ENCODE measurements at places on chromosomes 5 and 9.

DNA sequence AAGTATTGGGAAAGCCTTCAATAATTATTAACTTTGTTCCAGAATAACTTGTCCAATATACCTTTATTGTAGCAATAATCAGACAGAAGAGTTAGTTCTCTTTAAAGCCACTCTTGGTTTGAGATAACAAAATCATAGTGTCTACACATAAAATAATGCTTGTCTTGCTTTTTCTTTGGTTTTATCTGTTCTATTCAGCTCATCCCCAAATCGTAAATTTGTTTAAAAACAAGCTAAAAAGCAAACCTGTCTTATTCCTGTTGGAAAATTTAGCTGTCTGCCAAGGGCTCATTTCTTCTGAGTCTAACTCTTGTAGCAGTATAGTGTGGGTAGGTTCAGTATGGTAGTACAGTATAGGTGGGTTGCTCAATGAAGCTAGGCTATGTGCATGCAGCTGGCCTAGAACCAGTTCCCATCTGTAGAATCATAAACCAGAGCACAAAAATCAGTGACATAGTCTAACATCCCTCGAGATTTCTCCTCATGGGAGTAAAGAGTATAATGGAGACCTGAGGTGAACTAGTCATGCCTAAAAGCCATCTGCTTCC lies 17.9 kb upstream of the APBA1 start:
- DNase-seq, result no peak

DNA sequence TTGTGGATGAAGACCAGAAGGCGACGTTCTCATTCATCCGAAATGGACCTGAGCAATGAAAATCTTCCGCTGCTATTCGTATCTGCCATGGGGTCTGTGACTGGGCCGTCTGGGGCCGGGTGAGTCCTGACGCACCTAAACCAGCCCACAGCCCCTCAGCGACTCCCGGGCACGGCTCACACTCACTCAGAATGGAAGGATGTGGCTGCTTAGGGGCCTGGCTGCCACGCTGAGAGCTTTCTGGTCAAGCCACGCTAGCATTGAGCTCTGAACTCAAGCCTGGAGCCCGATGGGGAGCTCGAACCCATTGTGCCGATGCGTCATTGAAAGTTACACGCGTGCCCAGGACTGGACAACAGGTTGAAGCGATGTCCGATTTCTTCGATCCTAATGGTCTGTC lies 97.8 kb downstream of the MRPL36 start:
- no peak for DNase-seq

DNA sequence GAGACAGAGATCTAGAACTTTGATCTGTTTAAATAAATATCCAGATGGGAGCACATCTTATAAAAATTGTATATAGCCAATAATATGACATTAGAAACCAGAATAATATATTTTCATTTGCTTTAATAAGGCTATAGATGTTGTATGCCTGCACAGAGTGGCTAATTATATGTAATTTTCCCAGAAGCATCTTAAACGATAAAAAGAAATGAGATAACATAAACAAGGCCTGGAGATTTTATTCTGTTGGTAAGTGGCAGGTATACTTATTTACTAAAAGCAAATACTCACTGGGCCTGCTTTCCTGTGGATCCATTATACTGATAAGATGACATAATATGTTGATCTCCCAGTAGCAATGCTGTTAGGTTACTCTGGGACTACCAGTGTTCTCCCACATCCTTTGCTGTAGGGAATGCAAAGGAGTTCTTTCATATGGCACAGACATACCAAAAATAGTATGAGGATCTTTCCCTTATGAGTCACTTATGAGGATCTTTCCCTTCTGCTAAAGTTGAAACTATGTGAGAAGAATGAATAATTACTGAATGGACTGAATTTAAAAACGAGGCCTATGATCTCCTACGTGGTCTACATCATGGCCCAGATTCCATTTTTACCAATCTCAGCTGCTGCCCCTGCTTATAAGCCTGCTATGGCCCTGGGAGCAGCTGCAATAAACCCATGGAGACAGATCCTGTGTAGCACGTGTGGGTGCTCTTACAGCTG lies 112.1 kb downstream of the NUDT12 start:
- DNase-seq, result peak; percentile 7

- no peak for DNase-seq
These were observed 4.6 kb downstream of the DCANP1 start for GRCh38 chr5:135442431-135443160.

GRCh38 chr5:149811453-149811852 lies 81.3 kb downstream of the PPARGC1B start:
- no peak for DNase-seq

DNA sequence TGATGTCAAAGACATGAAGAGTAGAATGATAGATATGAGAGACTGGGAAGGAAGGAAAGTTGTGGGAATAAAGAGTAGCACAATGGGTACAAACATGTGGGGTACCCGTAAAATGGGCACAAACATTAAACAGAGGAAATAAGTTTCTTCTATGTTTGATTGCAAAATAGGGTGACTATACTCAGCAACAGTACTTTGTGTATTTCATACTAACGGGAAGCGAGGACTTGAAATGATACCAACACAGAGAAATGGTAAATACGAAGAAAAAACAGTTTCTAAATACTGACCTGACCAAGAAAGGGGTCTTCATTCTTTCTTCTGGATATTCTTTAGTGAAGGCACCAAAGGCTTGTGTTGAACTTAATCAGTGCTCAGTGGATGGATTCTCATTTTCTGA lies 31.1 kb downstream of the ATP6V0E1 start:
- no peak for DNase-seq

- no peak for DNase-seq
These were observed 16.4 kb upstream of the SMIM15 start for GRCh38 chr5:61178702-61179101.

GRCh38 chr5:14760548-14761002 lies 96.1 kb downstream of the OTULIN start:
- DNase-seq, result no peak

- DNase-seq, result no peak
These were observed 246.8 kb downstream of the IZUMO3 start for GRCh38 chr9:24298912-24299311.

- DNase-seq, result no peak
These were observed 17.7 kb downstream of the ISOC1 start for GRCh38 chr5:129112295-129112694.

- DNase-seq, result no peak
These were observed 15.5 kb downstream of the SURF6 start for GRCh38 chr9:133320421-133320881.

GRCh38 chr5:496028-496427 lies 28.2 kb downstream of the SLC9A3 start:
- no peak for DNase-seq

GRCh38 chr5:67014957-67015400 lies 181.6 kb downstream of the CD180 start:
- DNase-seq, result no peak

DNA sequence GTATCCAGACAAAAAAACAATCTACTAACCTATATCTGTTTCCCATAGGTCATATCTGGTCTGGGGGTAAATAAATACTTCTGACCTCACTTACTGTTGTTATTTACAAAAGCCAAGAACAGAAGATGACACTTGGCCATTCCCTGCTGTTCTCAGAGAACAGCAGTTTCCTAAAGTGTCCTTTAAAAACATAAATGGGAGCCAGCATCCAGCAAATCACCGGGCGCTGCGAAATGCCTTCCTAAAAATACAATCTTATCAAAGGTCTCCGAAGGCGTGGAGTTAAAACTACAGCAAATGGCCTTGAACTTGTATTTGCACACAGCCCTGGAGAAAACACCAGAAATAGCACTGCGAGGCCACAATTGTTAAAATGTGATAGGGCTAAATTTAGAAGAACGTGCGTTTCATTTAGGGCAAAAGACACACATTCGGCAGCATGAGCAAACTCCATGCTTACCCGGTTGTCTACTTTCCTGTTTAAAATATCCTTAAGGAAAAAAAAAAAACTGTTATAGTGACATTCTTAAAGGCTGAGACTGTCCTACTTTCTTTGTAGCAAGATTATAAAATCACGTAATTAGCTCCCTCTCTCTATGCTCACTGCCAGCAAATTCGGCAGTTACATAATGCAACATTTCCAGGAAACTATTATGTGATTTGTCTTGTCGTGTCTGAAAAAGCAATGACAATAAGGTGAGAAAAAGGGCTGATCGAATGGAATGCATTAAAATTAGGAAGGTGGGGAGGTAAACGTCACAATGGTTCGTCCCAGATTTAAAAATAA lies 1.5 kb downstream of the NFIL3 start:
- DNase-seq, result no peak

- DNase-seq, result no peak
These were observed 119.6 kb upstream of the IL12B start for GRCh38 chr5:159449925-159450324.

DNA sequence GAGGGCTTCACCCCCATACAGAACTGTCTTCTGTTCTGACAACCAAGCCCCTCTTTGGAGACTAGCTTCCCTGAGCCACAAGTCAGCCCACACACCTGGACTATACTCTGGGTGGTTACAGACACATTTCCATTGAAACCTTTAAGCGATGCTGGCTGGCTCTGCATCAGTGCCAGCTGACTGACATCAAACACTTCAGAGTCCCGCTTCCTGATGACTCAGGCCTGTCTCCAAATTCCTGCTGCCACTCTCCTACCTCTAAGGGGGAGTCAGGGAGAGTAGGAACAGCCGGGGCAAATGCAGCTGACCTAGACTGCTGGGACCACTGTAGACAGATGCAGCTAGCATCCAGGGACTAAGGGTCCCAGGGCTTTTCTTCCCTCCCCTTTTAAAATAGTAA lies 59.4 kb downstream of the SIL1 start:
- DNase-seq, result peak; percentile 52

- DNase-seq, result peak; percentile 9
These were observed 93.3 kb downstream of the KIAA0825 start for GRCh38 chr5:94524841-94525697.

GRCh38 chr5:93092349-93093105 lies 488.5 kb downstream of the NR2F1-AS1 start:
- DNase-seq, result no peak

- DNase-seq, result peak; percentile 10
These were observed 292.5 kb downstream of the PARP8 start for GRCh38 chr5:50958852-50959457.

DNA sequence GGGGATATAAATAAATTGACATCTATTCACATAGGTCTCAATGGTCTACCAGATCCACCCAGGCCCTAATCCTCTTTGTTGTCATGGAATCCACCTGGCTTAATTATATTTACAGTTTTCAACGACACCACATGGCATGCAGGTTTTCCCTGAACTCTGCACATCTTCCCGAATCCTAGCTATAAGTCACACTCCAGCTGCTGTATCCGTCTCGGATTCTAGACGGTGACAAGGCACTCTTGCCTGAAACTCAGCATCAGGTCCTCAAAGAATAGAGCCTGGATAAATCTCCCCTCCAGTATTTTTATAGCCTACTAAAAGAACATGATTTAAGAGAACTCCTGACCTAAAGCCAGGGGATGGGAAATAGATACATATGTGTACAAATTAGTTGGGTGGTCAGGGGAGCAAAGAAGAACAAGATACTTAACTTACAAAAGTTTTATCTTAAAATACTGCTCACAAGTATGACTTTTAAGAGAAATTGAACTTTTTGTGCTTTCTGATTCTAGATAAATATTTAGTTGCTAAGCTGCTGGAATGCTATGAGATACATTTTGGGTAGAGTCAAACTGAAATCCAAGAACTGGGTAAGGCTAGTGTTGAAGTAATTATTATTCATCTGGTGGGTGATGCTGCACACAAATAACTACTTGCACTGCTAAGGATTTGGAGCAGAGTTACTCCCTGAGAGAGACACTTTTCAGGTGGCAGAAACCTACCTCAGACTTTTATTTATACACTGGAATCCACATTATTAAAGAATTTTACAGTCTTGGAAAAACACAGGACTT lies 187.3 kb downstream of the EFNA5 start:
- DNase-seq, result no peak

DNA sequence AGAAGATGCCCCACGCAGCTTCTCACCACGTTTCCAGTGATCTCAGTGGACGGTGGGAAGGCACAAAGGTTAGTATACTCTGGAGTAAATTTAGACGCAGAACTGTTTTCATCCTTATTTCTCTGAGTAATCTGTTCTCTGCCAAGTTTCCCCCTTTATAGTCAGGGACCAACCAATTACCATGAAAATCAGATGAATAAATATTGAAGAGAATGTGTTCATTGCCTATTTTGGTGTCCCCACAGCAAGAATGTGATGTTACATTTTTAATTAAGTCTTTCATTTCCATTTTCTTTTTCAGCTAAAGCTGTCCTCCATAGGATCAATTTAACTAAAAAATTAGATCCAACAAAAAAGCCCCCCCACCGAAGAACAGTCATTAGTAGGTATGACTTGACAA lies 41.4 kb downstream of the S1PR3 start:
- no peak for DNase-seq

DNA sequence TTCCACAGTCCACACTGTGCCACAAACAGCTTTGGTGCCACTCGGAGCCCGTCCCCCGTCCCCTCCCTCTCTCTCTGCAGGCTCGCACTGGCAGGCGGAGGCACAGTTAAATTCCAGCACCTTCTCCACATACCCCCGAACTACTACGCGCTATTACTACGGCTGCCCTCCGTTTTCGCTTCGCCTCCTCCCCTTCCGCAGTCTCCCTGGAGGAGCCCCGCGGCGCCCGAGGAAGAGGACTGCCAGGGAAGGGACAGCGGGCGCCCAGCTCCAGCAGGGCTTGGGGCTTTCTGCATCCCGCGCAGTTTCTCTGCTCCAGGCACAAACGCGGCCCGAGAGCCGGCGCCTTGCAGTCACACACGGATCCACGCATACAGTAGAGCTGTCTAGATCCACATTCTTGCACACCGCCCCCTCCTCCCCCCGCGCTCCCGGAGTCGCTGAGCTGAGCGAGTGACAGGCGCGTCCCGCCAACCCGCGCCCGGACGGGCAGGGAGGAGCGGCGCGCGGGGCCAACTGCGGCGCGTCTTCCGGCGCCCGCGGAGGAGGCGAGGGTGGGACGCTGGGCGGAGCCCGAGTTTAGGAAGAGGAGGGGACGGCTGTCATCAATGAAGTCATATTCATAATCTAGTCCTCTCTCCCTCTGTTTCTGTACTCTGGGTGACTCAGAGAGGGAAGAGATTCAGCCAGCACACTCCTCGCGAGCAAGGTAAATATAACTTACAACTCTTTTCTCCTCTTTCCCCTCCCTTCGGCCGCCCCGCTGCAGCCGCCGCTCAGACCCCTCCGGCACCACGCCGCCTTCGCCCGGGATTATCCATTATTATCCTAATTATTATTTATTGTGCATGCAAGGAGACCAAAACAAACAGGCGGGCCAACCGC lies at the start of gene SMARCA2:
Gene SMARCA2, plus strand, starts transcription at position 652 of the 885 bp plus-strand sequence. CDS start 13,676 bp downstream, outside the sequence.
- DNase-seq, result peak; percentile 88

DNA sequence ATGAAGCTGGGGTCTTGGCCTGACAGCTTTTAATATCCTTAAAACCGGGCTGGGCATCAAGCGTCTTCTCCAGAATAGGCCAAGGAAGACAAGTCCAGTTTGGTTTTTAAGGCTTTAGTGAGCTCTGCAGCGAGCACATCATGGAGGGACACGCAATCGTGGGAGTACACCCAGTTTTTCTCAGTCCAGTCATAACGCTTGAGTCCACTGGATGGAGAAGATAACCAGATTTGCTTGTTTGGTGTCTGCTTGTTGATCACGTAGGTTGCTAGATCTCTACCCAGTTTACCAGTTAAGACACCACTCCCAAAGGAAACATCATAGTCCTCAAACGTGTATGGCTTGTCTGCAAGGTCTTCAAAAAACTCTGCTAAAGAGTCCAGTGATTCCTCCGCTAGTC lies 27.4 kb upstream of the GOLGA1 start:
- no peak for DNase-seq

Data from DMS153 (cell line).